ENCODE measurements at places on chromosomes 5 and 9. TPM values are rescaled to one million over a fixed set of nuclear protein-coding genes. Genes with fewer than 3 reads are reported as not detected.

Gene FLT4
- not detected for total RNA-seq

Gene UNC5A
- under 0.01 TPM for total RNA-seq

Gene PCDHA13
- total RNA-seq: 0.59 TPM

Gene PCDHB14
- 0.59 TPM for total RNA-seq

Gene IL31RA
- total RNA-seq: 0.82 TPM

Gene CD14
- total RNA-seq: 107 TPM

Gene CAST
- total RNA-seq: 177 TPM

Gene C9orf153
- 0.08 TPM for total RNA-seq

Gene PTGS1
- 27.1 TPM for total RNA-seq

Gene TTC23L
- total RNA-seq: not detected

Gene FAM163B
- not detected for total RNA-seq

Gene ESM1
- total RNA-seq: 3.0 TPM

Gene CA9
- 0.98 TPM for total RNA-seq

Gene CTNND2
- total RNA-seq: not detected

Gene FIBCD1
- 2.4 TPM for total RNA-seq

Gene PRDM9
- total RNA-seq: not detected

Gene TEX48
- not detected for total RNA-seq

Gene IFNA8
- not detected for total RNA-seq

Gene POU5F2
- 0.45 TPM for total RNA-seq

Gene GNAQ
- 26.5 TPM for total RNA-seq

Gene FSTL4
- total RNA-seq: not detected

Gene ITGA1
- total RNA-seq: 10.2 TPM

Gene SH3TC2
- 8.7 TPM for total RNA-seq

Gene GRIA1
- total RNA-seq: 2.1 TPM

Gene CDH6
- total RNA-seq: 11.9 TPM

Gene IL4
- total RNA-seq: not detected

Gene CAMLG
- total RNA-seq: 40.5 TPM

Gene GLDC
- 4.2 TPM for total RNA-seq

Gene BTNL3
- total RNA-seq: not detected

Gene SEC24A
- total RNA-seq: 12.3 TPM

Gene GABRA6
- total RNA-seq: not detected

Gene VPS13A
- 13.4 TPM for total RNA-seq

Gene GABRB2
- not detected for total RNA-seq

Gene NME5
- total RNA-seq: 2.1 TPM

Gene TAF11L3
- not detected for total RNA-seq

Gene HAND1
- not detected for total RNA-seq

Gene TOPORS
- 23.1 TPM for total RNA-seq

All from smooth muscle cell of the coronary artery (primary cell).